Stimulated activated CD4-positive, alpha-beta T cell treated with anti-CD3 and anti-CD28 coated beads, Interleukin-4, amount 100 ng/mL, for 4 hours (primary cell): ENCODE measurements at places on chromosomes 11 and 22.
A peak's percentile ranks its signal among the peaks of the same experiment; 100 is the strongest.

GRCh38 chr22:24444251-24444650 is 16.9 kb downstream of the ADORA2A start:
- no peak for DNase-seq

DNA sequence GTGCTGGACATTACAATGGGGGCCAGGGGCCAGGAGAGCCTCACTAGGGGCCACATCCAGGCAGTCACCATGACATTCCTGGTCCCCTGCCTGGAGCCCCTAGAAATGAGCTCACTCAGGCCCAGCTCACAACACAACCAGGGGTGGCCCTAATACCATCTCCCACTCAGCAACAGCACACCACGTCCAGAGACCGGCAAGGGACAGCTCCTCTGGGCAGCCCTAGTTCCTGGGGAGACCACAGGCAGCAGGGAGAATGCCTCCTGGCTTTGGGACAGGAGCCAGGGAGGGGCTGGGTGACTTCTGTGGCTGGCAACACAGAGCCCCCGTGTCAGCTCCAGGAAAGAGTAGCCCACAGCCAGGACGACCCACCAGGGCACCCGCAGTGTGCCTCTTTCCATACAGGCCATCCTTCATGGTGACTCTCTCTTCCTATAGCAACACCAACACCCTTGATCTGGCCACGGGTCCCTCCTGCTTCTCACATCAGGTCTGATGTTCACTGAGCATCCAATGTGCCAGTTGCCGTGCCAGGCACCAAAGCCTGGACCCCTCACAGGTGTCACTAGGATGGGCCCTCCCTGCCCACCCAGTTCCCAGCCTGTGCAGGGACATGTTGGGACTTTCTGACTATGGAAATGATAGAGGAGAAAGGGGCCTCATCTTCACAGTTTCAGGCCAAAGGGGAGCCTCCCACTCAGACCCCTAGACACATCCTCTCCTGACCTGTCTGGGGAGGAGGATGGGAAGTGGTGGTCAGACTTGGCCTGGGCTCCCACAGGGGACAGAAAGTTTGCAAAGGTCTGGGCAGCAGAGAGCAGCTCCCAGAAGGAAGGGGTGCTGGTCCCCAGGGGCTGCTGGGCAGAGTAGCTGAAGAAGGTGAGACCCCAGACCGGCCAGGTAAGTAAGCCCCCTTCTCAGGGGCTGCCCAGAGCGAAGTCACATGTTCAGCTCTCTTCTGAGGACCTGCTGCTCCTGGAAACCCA is 43.2 kb downstream of the IGLL5 start:
- DNase-seq = no peak

GRCh38 chr11:19886498-19886897 is 173.9 kb downstream of the NAV2 start:
- DNase-seq = no peak

GRCh38 chr22:29383740-29384139 is 4.6 kb downstream of the AP1B1 start:
- no peak for DNase-seq

- DNase-seq = peak; percentile 23
Observed at GRCh38 chr22:39959640-39960447, at the start of gene TMA7B. Gene TMA7B (plus strand): TSS chr22:39960397. CDS start chr22:39964375, 3,978 bp downstream.

GRCh38 chr11:61267437-61267841 is 26.5 kb downstream of the PGA5 start:
- no peak for DNase-seq

GRCh38 chr11:6638429-6638828 is 17.2 kb downstream of the DCHS1 start:
- no peak for DNase-seq

DNA sequence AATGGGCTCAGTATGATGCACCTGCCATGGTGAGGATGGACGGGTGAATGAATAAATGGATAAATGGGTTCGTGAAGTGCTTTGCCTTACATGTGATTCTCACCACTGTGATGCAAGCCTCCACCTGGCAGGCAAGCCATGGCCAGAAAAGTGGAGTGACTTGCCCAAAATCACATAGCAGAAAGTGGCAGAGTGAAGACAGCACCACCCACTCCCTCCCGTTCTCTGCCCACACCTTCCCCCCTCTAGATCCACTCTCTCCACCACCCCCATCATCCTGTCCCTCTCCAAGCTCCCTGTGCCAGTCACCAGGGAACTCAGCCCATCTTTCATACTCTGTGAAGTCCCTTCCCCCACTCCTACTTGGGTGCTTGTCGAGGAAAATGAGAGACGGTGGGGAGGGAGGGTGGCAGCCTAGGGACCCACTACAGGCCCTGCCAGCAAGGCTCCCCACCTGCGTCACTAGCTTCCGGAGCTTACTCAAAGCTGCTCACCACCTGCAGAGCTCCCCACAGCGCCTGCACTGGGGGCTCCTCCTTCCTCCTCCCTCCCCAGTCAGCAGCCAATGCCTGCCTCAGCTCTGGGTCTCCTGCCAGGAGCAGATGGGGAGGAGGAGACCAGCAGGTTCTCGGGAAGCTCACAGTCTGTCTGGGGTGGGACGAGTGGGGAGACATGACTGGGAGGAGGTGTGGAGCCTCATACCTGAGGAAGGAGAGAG is 82.3 kb downstream of the PDE2A start:
- peak; percentile 60 for DNase-seq

GRCh38 chr11:100670140-100670539 is 16.9 kb upstream of the ARHGAP42 start:
- no peak for DNase-seq

DNA sequence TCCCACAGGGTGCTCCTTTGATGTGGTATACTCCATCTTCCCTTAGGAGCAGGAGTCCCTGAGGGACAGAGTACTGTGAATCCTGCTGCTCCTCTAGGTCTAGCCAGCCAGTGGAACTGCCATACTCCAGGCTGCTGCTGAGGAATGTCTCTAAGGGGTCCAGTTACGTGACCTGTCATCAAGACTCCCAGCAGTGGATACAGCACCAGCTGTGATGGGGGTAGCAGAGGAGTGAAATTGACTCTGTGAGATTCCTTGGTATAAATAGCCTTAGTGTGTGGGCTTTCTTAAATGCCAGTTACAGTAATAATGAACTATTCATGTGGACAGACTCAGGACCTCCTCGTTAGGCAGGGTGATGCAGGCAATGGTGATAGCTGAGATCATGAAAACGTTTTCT is 140.4 kb upstream of the LUZP2 start:
- no peak for DNase-seq

- DNase-seq = no peak
Observed at GRCh38 chr22:39731481-39731880, 160.9 kb downstream of the CACNA1I start.

DNA sequence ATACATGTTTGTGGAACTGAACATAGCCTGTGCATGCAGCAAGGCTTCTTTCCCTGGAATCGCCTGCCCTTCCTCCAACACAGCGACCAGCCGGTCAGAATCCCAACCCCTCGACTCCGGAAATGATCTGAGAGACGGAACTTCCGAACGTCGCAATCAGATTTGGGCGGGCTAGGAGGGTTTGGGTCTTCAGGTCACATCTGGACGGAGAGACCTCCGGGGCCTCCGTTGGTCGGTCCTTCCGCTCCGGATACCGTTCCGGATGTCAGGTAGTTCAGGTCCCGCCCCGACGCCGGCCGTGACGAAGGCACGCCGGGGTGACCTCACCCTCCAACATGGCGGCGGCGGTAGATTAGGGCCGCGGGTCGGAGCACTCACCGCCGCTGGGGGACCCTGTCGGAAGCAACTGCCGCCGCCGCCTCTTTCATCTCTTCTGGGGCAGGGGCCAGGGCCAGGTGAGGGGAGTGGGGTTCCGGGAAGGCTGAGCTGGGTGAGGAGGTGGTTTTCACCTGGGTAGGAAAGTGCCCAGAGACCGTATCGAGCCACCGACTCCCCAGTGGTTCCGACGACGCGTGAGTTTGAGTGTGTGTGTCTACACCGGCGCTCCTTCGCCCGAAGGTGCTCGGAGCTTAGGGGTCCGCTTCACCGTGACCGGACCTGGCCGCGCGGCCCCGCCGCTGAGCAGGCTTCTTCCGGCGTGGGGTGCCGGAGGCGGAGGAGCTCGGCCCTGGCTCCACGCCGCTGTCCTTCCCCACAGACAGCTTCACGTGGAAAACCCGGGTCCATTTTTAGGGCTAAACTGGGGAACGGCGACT is at the start of gene BCL2L13:
Gene BCL2L13, plus strand, starts transcription at position 326 of the 815 bp plus-strand sequence. CDS start 16,955 bp downstream, outside the sequence.
- peak; percentile 87 for DNase-seq
